ENCODE measurements at places on chromosomes 16 and 17.

DNA sequence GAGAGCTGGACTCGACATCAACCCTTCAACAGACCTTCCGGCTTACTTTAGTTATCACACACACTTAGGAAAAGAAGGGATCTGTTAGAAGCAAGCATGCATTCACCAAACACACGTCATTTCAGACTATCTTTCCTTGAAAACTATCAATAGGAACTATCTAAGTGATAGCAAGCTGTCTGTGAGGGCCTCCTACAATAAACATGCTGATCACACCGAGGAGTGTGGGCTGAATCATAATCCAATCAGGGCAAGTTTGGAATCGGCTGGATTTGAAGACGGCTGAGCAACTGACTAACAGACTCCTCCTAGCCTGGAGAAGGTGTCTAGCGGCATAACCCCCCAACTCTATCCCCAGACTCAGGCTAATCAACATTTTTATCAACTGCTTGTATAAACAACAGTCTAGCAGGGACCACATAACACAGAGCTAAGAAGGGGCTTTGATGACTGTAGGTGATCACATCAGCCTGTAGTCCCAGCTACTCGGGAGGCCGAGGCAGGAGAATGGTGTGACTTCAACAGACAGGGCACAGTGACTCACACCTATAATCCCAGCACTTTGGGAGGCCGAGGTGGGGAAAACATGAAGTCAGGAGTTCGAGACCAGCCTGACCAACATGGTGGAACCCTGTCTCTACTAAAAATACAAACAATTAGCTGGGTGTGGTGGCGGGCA lies 14.1 kb downstream of the NXN start:
- no peak for DNase-seq

GRCh38 chr16:86060381-86061317 lies 161.7 kb downstream of the IRF8 start:
- DNase-seq, result no peak

GRCh38 chr17:81664051-81664470 lies 2.3 kb downstream of the OXLD1 start:
- peak; percentile 39 for DNase-seq

DNA sequence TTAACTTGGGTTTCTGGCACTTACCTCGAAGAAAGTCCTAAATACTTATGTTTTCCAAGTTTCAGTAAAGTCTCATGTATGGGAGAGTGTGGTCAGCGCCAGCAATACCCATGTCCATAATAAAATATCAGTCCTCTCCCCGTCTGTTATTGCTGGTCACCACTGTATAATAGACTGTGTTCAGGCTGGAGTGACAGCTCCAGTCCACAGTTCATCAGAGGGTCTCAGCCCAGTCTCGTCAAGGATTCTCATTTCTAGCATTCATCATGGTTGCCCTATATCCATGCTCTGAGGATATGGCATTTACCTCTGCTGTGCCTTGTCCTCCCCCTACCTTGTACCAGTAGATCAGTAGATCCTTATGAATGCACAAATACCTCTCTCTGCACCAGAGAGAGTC lies 384.5 kb downstream of the NPIPA7 start:
- no peak for DNase-seq

GRCh38 chr17:76265624-76266243 lies 586 bp downstream of the UBALD2 start:
- peak; percentile 70 for DNase-seq

- DNase-seq, result no peak
Observed at GRCh38 chr16:88665148-88665547, 2.3 kb upstream of the MVD start.

GRCh38 chr17:77959926-77960521 lies 1.5 kb downstream of the TNRC6C start:
- DNase-seq, result peak; percentile 45

DNA sequence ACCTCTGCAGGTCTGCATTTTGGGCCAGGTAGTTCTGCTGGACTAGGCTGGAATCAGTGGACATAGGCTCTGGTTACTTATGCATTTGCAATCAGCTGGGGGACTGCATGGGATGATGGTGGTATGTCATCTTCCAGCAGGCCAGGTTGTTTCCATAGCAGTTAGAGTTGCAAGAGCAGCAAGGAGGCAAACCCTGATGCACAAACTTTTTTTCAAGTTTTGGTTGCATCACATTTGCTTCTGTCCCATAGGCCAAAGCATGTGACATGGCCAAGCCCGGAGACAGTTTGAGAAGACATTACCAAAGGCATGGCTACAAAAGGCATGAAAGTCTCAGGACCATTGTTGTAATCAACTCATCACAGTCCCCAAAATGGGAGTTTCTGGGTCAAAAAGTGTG lies 58.2 kb downstream of the PRKCB start:
- DNase-seq, result no peak

DNA sequence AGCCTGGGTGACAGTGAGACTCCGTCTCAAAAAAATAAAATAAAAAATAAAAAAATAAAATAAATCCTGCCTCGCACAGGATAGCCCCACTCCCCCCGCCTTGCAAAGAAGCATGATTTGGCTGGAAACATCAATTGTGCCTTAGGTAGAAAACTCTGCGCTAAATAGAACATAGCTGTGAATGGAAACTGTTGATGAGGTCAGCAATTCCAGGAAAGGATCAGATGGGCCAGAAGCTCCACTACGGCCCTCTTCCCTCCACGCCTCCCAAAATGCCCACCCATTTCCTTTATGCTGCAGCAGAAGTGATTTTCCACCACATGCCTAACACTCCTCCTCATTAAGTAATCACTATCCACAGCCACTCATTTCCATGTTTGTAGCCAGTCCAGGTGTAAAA lies 473.4 kb downstream of the XYLT1 start:
- DNase-seq, result no peak

- DNase-seq, result no peak
Observed at GRCh38 chr17:64974750-64975317, 55.6 kb upstream of the LRRC37A3 start.

DNA sequence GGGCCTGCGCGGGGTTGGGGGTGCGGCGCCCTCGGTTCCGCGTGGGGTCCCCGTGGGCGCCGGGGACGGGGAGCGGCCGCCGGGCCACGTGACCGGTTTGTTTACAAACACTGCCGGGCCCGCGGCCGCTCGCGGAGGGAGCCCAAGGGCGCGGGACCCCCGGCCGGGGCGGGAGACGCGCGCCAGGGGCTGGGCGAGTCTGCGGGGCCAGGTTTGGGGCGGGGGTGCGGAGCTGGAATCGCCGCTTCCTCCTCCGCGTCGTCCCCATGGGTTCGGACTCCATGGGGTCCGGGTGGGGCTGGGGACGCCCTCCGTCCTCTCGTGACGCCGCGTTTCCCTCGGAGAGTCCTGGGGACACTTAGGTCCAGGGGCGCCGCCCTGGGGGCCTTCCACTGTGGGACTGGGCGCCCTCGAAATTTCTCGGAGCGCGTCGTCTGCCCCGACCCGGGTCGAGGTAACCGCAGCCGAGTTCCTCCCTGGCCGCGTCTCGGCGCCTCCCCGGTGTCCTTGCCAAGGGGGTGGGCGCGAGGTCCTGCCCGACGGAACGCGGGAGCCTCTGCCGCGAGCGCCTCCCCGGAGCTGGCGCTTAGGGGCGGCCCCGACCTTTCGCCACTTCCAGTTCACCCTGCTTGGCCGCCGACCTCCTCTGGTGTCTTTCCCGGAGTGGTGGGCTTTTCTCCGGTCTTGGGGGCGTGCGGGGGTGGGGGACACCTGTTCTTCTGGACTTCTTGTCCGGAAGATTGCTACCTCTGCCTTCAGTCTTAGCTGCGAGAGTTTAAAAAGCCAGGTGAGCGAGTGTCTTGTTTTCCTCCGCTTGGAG lies 684 bp downstream of the YPEL2 start:
- DNase-seq, result peak; percentile 47

DNA sequence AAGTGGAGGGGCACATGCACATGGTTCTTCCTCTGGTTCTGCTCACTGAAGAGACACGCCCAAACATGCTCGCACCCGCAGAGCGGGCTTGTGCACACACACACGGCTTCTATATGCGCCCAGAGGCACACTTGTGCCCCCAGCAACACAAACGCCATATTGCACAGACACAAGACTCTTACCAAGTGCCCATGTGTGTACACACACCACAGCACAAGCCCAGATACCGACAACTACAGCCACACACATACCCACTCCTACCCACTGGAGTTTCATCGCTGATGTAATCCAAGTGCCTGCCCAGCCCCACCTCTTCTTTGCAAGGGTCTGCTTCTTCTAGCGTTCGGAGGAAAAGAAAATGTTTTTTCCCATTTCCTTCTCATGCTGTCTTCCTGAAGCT lies 6.5 kb upstream of the PRR29 start:
- no peak for DNase-seq
